ENCODE measurements at places on chromosomes 11 and 22. TPM values are rescaled to one million over a fixed set of nuclear protein-coding genes. Genes with fewer than 3 reads are reported as not detected.

DNA sequence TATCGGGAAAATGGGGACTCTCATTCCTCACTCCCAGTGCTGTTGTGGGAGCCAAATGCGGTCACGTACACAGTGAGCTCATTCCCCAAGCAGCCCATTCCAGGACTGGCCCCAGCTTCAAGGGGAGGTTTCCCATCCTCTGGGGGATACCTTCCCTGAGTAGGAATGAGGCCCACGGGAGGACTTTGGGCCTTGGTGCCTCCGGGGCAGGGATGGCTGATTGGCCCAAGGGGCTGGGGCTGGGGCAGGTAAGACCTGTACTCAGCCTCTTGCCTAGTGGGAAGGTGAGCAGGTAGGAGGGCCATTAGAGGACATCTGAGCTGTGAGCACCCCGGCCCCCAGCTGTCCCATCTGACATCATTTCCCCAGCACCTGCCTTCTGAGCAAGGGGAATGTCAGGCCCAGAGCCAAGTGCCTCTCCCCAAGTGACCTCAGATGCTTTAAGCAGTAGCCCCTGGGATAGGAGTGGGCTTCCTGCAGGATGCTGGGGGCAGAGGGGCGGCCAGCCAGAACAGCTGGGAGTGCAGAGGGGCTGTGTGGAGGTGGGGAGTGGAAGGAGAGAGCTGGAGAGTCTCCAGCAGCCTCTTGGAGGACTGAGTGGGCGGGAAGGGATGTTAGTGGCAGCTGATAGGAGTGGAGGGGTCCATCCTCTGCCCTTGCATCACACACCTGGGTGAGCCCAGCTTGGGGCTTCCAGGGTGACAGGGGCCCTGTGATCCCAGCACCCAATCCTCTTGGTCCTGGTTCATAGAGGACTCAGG is 58.4 kb downstream of the CD82 start:
- DNase-seq: no peak

DNA sequence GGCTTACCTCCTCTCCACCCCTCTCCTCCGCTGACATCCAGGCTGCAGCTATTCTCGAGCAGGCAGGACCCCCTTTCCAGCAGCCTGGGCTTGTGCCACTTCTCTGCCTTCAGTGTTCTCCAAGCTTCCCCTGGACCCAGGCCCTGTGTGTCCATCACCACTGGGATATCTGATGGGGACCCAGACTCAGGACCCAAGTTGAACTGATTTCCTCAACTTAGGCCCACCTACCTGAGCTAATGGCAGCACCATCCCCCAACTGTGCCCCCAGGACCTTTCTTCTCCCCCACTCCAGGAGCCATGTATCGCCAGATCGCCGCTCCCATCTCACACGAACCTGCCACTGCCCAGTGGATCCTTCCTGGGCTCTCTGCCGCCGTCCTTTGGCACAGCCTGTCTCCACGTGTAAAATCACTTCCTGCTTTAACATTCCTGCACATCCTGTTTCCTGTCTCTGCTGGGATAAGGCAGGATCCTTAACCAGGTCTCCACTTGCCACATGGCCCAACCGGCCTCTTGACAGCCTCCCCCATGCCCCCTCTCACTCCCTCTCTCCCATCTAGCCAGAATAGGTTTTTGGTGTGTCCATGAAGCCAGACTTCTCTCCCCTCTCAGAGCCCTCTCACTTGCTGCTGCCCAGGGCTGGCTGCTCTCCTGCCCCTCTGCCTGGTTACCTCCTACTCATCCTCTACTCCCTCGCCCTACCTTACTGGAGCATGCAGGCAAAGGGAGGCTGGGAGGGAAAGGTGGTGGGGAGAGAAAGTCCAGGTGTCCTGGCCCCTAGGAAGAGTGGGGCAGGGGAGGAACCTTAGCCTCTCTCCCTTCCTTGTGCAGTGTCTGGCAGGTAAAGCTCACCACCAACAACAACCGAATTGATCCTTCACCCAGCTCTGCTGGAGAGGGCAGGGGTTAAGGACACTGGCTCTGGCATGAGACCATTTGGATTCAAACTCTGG is 9.4 kb downstream of the SPATA19 start:
- DNase-seq: no peak

DNA sequence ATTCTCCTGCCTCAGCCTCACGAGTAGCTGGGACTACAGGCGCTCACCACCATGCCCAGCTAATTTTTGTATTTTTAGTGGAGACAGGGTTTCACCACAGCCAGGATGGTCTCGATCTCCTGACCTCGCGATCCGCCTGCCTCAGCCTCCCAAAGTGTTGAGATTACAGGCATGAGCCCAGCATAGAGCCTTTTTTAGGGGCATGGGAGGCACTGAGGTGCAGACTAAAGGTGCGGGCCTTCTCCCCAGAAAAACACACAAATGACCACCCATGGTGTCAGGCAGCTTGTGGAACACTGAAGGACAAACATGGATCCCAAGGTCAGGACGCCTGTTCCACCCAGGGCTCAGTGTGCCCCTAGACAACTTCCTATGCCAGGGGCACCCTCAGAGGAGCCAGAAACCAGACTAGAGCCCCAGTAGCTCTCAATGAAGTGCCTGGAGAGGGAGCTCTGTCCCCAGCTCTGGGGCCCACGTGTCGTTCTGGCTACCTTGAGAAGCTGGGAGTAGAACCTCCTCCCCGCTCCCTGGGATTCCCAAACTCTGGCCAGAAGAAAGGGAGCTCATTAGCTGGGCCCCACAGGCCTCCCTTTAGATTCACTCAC is 21.2 kb upstream of the CD5 start:
- no peak for DNase-seq

PITPNM1 gene
- total RNA-seq: 18.7 TPM

GRCh38 chr22:32994898-32995297 is 63.3 kb downstream of the SYN3 start:
- DNase-seq: no peak

- no peak for DNase-seq
These were observed 306.7 kb downstream of the SOX6 start for GRCh38 chr11:16049611-16050010.

GRCh38 chr11:110373051-110373702 is 56.6 kb upstream of the FDX1 start:
- peak; percentile 71 for DNase-seq

DNA sequence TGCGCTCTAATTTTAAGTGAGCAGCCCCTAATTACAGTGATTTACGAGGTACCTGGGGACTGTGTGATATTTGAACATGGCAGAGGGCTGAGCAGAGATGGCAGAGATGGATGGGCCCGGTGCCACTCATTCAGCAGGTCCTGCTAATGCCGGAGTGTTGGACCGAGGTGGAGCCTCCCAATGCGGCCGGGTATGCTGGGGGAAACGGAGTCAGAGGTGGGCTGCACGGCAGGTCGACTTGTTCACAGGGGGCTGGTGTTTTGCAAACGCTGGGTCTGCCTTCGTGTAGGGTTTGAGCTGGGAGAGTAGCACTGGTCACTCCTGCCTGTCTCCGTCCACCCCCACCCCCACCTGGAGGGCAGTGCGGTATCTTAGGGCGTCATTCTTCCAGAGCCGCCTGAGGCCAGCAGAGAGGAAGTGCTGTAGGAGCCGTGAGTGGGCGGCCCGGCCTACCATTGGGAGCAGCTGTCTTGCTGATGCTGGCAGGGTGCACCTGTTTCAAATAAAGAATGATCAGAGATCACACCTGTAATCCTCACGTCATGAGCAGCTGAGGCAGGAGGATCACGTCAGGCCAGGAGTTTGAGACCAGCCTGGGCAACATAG is 122.6 kb downstream of the IGLL1 start:
- no peak for DNase-seq

- no peak for DNase-seq
These were observed 3.5 kb upstream of the UVRAG start for GRCh38 chr11:75811485-75811884.

DNA sequence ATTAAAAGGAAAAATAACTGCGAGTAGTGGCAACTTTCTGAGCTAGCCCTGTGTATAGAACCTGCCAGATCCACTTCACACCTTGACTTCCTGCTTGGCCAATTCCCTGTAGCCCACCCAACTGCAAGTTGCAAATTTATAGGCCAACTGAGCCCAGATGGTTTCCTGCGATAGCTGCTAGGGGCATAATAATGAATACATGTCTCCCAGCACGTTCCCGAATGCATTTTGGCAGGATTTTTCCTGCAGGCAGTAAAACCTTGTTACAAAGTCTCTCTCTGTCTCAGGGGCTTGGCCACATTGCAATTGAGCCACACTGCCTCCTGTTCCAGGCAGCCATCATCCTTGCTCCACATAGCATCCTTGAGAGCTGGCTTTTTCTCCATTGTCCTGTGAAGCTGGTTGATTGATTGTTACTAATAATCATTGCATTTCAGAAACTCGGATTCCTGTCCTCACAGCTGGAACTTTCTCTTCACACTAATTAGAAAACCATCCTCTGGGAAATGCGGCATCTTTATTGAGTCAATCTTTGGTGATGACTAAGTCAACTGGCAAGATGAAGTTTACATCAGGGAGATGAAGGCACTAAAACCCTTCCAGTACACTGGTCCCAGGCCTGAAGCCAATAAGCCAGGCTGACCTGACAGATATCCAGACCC is 18.6 kb upstream of the LMO2 start:
- peak; percentile 27 for DNase-seq

- peak; percentile 69 for DNase-seq
These were observed 3.7 kb downstream of the RPS19BP1 start for GRCh38 chr22:39528681-39529486.

DNA sequence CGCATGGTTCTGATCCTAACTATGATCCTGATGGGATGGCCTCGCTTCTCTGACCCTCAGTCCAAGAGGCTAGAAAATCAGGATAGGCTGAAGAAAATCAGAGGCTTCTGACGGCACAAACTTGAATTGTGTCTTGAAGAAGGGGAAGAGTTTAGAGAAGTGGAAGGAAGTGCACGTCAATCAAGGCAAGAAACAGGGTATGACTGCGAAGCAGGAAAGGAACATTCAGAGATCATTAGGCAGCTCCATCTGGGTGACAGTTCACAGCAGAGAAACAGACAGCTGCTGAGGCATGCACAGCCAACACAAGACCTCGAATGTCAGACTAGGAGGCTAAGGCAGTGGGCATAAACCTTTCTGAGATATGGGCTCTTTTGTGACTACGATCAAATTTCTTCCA is 29.3 kb downstream of the CLPB start:
- DNase-seq: no peak

DNA sequence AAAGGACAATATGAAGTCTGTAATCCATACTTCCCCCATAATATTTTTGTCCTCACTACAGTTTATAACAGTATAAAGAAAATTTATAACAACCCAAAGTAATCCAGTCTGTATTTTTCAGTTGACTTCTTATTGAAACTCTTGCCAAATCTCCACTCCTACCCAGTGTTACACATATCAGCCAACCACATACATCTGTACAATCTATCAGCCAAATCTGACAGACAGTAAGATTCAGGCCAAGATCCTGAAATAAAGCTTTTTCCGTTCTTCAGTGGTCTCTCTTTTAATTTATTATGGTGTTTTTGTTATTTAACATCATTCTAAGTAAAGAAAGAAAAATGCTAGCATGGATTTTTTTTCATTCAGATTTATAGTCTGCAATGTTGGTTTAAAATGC is 2370.9 kb upstream of the RAG2 start:
- DNase-seq: no peak

DNA sequence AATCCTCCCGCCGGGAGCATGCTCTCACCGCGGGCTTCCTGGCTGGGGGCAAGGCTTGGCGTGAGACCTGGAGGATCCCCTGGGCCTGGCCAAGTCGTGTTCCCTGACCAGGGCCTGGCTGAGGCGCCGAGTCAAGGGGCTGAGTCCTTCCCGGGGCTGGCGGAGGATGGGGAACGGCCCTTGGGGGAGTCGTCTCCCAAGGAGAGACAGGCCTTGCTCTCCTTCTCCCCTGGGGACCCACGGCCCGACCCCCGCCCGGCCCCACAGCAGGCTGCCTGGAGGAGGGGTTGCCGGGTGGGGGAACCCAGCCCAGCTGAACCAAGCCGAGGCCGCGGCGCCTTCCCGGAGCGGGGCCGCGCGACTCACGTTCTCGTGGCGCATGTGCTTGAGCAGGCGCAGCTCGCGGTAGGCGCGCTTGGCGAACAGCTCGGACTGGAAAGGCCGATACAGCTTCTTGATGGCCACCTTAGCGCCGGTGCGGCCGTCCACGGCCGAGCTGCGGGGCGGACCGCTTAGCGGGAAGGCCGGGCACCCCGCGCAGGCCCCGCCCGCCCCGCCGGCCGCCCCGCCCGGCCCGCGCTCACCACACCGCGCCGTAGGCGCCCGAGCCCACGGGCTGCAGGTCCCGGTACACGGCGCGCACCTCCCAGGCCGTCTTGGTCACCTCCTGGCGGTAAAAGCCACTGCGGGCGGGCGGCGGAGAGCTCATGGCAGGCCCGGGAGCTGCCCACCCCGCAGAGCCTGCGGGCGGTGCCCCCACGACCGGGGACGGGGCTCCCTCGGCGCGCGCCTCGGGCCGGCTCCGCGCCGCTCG is 475 bp downstream of the MAPK12 start:
- DNase-seq: peak; percentile 53

DNA sequence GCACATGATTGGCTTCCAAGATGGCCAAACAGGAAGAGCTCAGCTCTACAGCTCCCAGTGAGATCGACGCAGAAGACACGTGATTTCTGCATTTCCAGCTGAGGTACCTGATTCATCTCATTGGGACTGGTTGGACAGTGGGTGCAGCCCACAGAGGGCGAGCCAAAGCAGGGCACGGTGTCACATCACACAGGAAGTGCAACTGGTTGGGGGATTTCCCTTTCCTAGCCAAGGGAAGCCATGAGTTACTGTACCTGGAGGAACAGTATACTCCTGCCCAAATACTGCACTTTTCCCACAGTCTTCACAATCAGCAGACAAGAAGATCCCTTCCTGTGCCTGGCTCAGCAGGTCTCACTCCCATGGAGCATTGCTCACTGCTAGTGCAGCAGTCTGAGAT is 131.2 kb downstream of the DLG2 start:
- no peak for DNase-seq

- DNase-seq: no peak
These were observed 93.1 kb downstream of the HIPK3 start for GRCh38 chr11:33350287-33350686.

- DNase-seq: no peak
These were observed 103.5 kb downstream of the LDLRAD3 start for GRCh38 chr11:36047344-36047743.

DNA sequence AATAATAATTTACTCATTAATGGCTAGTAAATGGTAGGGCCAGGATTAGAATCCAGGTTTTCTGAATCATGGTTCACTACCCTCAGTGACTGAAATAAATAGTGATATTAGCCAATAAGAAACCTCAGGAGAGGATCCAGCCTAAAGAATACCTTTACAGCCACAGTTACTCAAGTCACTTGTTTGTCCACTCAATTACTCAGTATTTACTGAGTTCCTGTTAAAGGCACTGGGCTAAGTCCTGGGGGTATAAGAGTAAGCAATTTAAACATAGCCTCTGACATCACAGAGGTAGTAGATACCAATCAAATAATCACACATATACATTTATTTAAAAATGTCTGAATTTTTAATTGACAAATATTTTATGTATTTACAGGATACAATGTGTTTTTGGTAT is 56.8 kb upstream of the GAB2 start:
- no peak for DNase-seq

DNA sequence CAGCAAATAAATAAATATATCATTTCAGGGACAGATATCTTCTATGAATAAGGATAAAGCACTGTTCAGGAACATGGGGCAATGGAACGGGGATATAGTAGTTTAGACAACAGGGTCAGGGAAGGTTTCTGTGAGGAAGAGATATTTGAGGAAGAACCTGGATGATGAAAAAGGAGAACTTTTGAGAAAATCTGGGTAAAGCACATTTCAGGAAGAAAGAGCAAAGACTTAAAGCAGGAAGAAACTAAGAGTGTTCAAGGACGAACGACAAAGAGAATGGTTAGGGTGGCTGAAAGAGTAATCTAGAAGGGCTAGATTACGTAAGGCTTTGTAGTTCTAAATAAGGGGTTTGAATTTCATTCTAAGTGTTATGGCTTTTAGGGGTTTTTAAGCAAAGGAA is 12.7 kb downstream of the DDI1 start:
- DNase-seq: no peak

Measured in M059J (cell line).